ENCODE measurements at places on chromosomes 13 and 19.

DNA sequence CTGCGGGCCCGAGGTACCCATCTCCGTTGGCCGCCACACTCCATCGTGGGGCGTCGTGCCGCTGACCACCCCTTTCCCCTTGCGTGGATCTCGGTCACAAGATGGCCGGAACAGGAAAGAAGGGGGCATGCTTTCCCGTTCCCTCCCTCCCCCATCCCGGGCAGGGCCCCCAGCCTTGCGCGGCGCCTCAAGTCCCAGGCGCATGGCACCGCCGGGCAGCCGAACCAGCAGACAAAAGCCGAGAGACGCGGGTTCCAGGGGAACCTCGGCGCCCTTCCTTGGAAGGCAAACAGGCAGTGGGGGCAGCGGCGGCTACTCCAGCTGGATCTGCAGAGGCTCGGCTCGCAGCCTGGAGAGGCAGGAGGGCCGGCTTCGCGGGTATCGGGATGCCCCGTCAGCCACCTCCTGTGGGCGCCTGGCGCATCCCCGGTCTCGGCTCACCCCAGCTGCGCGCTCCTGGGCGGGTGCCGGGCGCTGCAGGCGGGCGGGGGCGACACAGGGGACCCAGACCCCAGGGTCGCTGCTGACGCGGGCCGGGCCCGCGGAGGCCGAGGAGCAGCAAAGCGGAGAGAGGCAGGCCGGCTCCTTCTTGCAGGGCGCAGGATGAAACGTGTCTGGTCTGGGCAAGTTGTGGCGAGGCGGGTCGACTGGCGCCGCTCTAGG lies 439 bp downstream of the DZIP1 start:
- DNase-seq: no peak

DNA sequence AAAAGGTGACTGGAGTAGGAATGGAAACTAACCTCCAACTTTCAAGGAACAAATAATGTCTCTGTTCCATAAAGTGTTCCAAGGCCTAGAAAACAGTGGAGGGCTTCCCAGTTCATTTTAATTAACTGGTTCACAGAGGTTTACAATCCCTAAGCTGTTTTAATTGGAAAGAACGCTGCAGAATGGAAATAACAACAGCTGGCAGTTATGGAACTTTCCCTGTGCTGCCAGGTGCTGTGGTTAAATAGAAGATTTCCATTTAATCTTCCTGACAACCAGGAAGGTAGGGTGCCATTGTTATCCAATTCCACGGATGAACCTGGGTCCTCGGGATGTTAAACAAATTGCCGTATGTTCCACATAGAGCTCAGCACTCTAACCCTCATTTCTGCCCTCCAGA lies 22.2 kb upstream of the PEG3 start:
- no peak for DNase-seq

DNA sequence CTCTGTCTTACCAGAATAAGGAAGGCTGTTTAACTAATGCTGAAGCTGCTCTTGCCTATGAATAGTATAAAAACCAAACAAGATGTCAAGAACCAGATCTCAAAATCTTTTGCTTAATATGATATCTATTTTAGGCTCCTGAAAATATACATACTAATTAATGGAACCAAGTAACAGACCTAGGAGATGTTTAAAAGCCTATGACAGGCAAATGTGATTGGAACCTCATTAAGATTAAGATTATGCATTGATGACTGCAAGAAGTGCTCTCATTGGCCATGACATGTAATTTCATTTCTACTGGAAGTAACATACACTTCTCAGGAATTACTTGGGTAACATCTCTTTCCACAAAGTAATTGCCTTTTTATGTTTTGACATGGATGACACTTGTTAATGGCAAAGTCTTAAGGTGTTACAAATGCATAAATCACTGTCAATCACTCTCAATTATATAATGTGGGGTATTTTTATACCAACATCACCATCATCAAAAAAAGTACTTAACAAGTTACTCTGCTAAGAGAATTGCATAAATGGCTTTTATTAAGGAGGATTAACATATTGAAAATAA lies 326.9 kb upstream of the MIR17HG start:
- DNase-seq: no peak

- DNase-seq: no peak
These were observed 532.1 kb downstream of the IRS2 start for GRCh38 chr13:109254274-109254673.

DNA sequence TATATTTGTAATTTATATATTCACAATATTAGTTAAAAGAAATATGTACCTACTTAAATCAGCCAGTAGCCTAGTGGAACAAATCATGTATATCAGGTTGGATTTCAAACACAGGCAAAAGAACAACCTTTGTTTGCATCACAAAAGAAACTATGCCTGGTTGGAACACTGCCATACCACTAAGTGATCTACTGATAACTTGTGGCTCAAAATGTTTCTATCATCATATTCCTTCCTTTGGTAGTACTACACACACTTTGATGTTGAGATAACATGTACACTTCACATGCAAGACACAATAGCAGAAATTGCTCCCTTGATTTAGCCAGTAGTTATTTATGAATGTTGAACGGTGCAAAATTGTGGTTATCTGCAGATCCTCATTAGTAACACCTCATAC lies 146.0 kb upstream of the GPC6 start:
- DNase-seq: no peak

GRCh38 chr19:32858559-32858958 lies 11.0 kb downstream of the SLC7A9 start:
- DNase-seq: no peak
